ENCODE measurements at places on chromosomes 4 and X. TPM values are rescaled to one million over a fixed set of nuclear protein-coding genes. Genes with fewer than 3 reads are reported as not detected.

DNA sequence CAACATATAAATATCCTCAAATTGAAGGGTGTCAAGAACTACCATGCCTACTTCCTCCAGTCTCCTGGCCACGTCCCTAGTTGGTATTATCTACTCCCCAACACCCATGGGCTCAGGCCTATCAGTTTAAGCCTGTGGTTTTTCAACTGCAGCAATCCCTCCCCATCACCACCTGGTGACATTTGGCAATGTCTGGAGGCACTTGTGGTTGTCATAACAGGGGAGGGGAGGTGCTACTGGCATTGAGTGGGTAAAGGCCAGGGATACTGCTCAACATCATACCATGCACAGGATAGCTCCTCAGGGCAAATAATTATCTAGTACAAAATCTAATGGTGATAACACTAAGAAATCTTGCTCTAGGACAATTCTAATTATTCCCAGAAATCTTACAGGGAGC is 95.3 kb downstream of the COMMD8 start:
- H3K27ac ChIP-seq, result no peak overlapping the region
- no peaks in the 10 kb centered on the region for H3K36me3 ChIP-seq
- no peaks in the 10 kb centered on the region for H3K4me1 ChIP-seq
- no peak for DNase-seq

- no peak for DNase-seq
- no peaks in the 10 kb centered on the region for H3K4me1 ChIP-seq
- no peak overlapping the region for H3K4me3 ChIP-seq
- H3K27me3 ChIP-seq, result no peaks in the 10 kb centered on the region
- H3K36me3 ChIP-seq, result no peaks in the 10 kb centered on the region
Measured at GRCh38 chr4:24298911-24299310, 285.4 kb downstream of the DHX15 start.

DNA sequence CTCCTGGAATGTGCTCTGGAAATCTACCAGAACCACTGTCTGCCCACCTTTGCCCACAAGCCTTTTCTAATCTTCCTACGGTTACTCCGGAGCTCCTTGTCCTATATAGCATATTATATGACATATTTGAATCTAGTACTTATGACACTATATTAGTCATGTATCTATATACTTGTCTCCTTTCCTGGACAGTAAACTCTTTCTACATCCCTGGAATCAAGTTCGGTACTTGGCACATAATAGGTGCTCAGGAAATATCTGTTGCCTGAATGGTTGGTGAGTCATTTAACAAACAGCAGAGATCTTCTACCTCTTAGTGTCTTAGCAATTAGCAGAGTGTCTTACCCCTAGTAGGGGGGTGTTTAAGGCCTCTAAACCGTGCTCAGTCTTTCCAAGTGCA is 123.6 kb downstream of the RELL1 start:
- no peaks in the 10 kb centered on the region for H3K36me3 ChIP-seq
- no peak for DNase-seq
- no peak overlapping the region for H3K27ac ChIP-seq
- H3K4me1 ChIP-seq, result no peaks in the 10 kb centered on the region
- H3K27me3 ChIP-seq, result no peaks in the 10 kb centered on the region

GRCh38 chrX:32987142-32987541 is 224.2 kb downstream of the DMD start:
- no peaks in the 10 kb centered on the region for H3K36me3 ChIP-seq
- no peaks in the 10 kb centered on the region for H3K4me1 ChIP-seq
- no peak for DNase-seq
- no peak overlapping the region for H3K4me3 ChIP-seq
- no peak overlapping the region for H3K27ac ChIP-seq
- H3K27me3 ChIP-seq, result no peaks in the 10 kb centered on the region

GRCh38 chr4:31236639-31237173 is 516.5 kb downstream of the PCDH7 start:
- H3K27me3 ChIP-seq, result no peaks in the 10 kb centered on the region
- no peak overlapping the region for H3K4me3 ChIP-seq
- no peak for DNase-seq
- no peaks in the 10 kb centered on the region for H3K36me3 ChIP-seq
- no peaks in the 10 kb centered on the region for H3K4me1 ChIP-seq

GRCh38 chr4:109065006-109065405 is 237.5 kb downstream of the COL25A1 start:
- no peak for DNase-seq
- H3K4me3 ChIP-seq, result no peak overlapping the region
- no peak overlapping the region for H3K27ac ChIP-seq
- H3K36me3 ChIP-seq, result no peaks in the 10 kb centered on the region

DNA sequence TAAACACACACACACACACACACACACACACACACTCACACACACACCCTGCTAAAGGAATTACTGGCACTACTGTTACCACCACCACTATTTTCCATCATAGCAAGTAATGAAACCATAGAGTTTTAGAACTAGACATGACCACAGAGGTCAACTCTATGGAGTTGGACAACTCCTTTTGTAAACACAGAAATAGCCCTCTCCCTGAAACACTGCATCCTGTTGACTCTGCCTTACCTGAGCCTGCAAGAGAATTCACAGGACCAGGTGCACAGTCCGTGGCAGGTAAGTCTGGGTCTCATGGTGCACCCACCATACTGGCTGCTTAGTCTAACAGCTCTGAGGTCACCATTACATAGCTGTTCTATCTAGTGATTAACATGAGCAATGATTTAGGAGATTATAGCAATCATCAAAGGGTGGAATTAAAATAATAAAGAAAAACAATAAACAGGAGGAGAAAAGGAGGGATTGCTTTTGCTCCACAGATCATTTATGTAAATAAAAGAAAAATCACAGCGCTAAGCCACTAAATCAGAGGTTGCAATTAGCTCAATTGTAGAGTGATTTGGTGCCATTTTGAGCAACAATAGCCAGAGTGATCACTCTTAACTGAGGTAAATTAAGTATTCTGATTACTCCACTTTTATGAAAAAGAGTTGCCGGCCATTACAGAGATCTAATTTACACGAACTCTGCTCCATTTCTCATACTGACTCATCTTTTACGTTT is 340.0 kb upstream of the RASGEF1B start:
- no peak overlapping the region for H3K27ac ChIP-seq
- DNase-seq, result no peak
- H3K27me3 ChIP-seq, result no peaks in the 10 kb centered on the region
- no peaks in the 10 kb centered on the region for H3K4me1 ChIP-seq
- H3K36me3 ChIP-seq, result no peaks in the 10 kb centered on the region

DNA sequence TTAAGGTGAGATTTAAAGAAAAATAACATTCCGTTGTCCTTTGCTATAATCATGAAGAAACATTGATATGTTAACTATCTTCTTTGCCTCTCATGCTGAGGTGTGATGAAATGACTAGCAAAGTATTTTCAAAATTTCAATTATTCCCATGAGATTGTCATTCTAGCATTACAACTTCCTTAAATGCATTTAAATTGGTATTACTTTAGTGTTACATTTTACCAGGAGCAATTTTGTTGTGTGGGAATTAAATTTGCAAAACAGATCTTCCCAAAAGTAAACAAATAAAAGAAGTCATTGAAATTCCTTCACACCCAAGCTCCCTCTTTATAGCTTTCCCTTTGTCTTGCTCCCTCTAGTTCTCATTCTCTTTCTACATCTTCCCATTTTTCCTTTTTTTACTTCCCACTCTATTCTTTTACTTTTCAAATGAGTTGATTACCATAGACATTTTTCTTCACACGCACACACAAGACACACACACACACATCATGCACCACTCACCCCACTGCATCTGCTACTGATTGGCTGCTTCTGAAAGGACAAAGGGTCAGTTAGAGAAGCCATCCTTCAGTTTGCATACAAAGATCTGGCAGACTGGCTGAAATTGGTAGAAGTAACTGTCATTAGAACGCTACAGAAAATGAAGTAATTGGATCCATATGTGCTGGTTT is 10.0 kb upstream of the APELA start:
- no peaks in the 10 kb centered on the region for H3K36me3 ChIP-seq
- DNase-seq, result no peak
- no peak overlapping the region for H3K27ac ChIP-seq

DNA sequence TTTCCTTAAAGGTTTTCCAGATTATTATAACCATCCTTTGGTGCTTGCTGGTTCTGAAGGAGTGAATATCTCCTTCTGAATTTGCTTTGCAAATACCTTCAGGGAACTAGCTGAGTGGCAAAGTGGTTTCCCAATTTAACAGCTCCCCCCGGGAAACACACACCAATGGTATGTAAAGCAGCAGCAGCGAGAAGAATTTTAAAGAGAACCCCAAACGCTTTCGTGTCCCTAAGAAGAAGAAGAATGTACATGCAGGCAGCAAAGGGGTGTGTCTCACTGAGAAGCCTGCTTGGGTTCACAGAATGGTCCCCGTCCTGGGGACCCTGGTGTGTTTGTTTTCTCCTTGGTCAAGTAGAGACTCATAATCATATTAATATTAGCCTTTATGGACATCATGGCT is 4.2 kb upstream of the AKAP17A start:
- no peak overlapping the region for H3K4me3 ChIP-seq
- DNase-seq, result no peak
- no peak overlapping the region for H3K27ac ChIP-seq
- H3K27me3 ChIP-seq, result no peaks in the 10 kb centered on the region
- no peaks in the 10 kb centered on the region for H3K4me1 ChIP-seq

DNA sequence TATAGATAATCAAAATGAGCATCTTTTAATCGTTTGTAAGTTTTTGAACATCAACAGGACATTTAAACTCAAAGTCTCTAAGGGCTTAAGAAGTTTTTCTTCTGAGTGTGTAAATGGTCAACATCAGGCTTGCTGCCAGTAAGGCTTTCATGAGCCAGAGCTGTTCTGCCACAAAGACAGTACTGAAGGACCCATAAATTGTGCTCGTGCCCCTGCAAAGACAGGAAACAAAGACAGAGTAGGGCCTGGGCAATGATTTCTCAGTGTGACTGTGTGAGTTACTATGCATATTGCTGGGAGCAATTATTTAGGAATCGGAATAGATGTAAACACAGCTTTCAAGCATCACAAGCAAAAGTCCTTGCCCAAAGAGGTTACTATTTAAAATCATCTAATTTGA is 300.0 kb downstream of the IDS start:
- no peaks in the 10 kb centered on the region for H3K4me1 ChIP-seq
- DNase-seq, result no peak
- H3K27me3 ChIP-seq, result no peaks in the 10 kb centered on the region
- H3K27ac ChIP-seq, result no peak overlapping the region

- no peak for DNase-seq
- H3K4me3 ChIP-seq, result no peak overlapping the region
- H3K27me3 ChIP-seq, result no peaks in the 10 kb centered on the region
- no peaks in the 10 kb centered on the region for H3K4me1 ChIP-seq
Measured at GRCh38 chr4:138111462-138112000, 130.6 kb downstream of the SLC7A11 start.

DNA sequence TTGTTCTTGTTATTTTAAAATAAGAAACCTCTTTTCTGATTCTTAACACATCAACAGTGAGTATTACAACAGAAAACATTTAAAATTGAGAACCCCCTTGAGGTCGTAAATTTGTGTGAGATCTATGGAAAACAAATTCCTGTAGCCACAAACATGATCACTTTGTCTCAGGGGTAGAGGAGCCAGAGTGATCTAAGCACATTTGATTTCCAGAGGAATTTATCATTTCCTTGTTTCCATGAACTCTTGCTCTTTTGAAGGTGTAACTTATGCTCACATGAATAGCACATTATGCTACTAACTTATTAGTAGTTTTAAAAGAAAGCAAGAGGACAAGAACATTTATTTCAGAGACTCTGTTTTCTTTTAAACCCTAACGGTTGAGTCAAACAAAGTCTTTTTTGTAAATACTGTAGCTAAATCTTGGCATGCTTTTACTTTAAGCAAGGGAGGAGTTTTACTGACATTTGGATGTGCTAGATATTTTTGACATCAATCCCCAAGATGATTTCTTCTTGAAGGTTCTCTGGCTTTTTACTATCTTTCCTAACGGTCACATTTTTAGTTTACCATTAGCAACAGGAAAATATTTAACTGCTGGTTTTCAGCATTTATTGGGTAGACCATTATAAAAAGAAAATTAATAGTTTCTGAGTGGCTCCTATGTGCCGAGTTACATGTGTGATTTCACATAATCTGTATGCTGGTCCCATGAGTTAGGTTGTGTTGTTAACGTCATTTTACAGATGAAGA is 27.9 kb upstream of the ZCCHC12 start:
- H3K4me1 ChIP-seq, result no peaks in the 10 kb centered on the region
- H3K4me3 ChIP-seq, result no peak overlapping the region
- H3K36me3 ChIP-seq, result no peaks in the 10 kb centered on the region
- H3K27me3 ChIP-seq, result no peaks in the 10 kb centered on the region

DNA sequence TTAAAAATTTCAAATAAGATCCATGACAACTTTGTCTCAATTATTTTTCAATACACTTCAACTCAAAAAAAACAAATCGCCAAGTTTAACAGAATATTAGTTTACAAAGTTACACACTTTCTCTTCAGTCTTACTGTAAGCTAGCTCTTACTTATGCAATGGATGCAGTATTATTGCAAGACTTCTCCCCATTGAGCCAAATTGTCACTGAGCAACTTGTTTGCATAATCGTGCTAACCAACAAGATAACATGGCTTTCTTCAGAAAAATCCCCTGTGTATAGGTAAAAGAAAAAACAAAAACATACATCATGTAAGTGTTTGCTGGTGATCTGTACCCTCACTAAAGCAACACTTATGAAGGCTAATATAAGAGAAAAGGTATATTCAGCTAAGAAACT is 18.9 kb downstream of the DNAJB14 start:
- H3K4me3 ChIP-seq, result no peak overlapping the region
- DNase-seq, result no peak
- no peaks in the 10 kb centered on the region for H3K4me1 ChIP-seq
- H3K27ac ChIP-seq, result no peak overlapping the region

- DNase-seq, result no peak
- no peaks in the 10 kb centered on the region for H3K27me3 ChIP-seq
- H3K4me3 ChIP-seq, result no peak overlapping the region
Measured at GRCh38 chr4:119041396-119041795, 94.2 kb upstream of the MYOZ2 start.

DNA sequence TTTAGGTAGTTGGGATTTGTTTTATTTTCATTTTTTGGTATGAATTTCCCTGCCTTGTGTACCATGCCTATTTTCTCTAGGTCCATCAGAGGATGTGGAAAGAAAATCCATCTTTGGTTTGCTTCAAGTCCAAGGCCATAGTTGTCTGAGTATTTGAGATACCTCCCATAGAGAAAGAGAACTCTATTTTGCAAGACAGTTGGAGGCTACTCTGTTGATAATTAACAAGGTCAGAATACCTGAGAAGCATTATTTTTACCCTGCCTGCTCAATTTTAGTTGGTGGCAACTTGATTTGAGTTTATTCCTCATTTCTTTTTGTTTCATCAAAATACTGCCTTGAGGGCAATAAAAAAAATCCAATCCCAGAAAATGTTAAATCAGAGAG is 30.8 kb downstream of the BMP3 start:
- no peak for DNase-seq
- no peaks in the 10 kb centered on the region for H3K36me3 ChIP-seq
- H3K4me3 ChIP-seq, result no peak overlapping the region
- no peak overlapping the region for H3K27ac ChIP-seq
- no peaks in the 10 kb centered on the region for H3K27me3 ChIP-seq

DGAT2L6 gene
- not detected for total RNA-seq

H2BW2 gene
- total RNA-seq, result not detected

SLC25A53 gene
- 22.4 TPM for total RNA-seq

PRDM5 gene
- 66.5 TPM for total RNA-seq

SMIM10 gene
- total RNA-seq, result 16.1 TPM

ENPP6 gene
- total RNA-seq, result 0.97 TPM

GLRA3 gene
- total RNA-seq, result 0.41 TPM

JCHAIN gene
- total RNA-seq, result 7.1 TPM

F11 gene
- 0.67 TPM for total RNA-seq
